MV-4-11 (cell line): ENCODE measurements at places on chromosomes 2 and 18.

DNA sequence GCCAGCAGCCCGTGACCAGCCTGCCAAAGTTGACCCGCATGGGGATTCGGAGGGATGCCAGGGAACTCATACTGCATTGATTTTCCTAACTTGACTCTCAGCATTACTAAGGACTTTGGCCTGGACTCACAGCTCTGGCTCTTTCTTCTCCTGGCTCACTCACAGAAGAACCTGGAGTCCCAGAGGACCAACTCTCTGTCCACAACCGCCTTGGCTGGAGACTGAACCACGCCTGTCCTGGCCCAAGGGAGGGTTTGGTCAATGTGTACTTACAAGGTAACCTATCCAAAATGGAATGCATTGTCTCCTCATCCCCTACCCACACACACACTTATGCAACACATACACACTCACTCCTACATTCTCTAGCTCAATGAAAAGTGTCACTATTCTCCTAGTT, 135.6 kb upstream of the KLHL29 start:
- DNase-seq = no peak

DNA sequence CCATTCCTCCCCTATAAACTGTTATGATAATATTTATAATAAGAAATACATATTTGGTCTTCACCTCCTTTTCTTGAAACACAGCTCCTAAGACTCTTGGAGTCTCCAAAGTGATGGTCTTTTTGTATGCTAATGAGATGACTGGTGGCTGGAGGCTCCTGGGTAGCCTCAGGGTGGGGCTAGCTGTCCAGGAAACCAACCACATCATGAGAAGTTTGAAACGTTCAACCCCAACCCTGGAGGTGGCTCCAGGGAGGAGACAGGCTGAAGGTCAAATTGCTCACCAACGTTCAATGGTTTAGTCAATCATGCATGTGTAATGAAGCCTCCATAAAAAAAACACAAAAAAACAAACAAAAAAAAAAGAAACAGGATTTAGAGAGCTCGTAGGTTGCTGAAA, 298.7 kb upstream of the MGAT5 start:
- DNase-seq = peak; percentile 7

GRCh38 chr2:236627193-236627592, 57.6 kb downstream of the ACKR3 start:
- no peak for DNase-seq

GRCh38 chr2:108407864-108408729, 30.3 kb downstream of the SULT1C4 start:
- no peak for DNase-seq

GRCh38 chr18:54948350-54948837, 10.9 kb downstream of the CCDC68 start:
- no peak for DNase-seq

DNA sequence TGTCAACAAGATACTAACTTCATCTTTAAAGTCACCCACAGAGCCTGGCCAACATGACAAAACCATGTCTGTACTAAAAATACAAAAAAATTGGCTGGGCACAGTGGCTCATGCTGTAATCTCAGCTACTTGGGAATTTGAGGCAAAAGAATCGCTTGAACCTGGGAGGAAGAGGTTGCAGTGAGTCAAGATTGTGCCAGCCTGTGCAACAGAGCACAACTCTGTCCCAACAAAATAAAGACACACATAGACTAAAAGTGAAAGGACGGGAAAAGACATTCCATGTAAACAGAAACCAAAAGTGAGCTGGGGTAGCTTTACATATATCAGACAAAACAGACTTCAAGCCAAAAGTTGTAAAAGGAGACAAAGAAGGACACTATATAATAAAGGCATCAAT, 34.8 kb downstream of the USP34 start:
- DNase-seq = peak; percentile 9

DNA sequence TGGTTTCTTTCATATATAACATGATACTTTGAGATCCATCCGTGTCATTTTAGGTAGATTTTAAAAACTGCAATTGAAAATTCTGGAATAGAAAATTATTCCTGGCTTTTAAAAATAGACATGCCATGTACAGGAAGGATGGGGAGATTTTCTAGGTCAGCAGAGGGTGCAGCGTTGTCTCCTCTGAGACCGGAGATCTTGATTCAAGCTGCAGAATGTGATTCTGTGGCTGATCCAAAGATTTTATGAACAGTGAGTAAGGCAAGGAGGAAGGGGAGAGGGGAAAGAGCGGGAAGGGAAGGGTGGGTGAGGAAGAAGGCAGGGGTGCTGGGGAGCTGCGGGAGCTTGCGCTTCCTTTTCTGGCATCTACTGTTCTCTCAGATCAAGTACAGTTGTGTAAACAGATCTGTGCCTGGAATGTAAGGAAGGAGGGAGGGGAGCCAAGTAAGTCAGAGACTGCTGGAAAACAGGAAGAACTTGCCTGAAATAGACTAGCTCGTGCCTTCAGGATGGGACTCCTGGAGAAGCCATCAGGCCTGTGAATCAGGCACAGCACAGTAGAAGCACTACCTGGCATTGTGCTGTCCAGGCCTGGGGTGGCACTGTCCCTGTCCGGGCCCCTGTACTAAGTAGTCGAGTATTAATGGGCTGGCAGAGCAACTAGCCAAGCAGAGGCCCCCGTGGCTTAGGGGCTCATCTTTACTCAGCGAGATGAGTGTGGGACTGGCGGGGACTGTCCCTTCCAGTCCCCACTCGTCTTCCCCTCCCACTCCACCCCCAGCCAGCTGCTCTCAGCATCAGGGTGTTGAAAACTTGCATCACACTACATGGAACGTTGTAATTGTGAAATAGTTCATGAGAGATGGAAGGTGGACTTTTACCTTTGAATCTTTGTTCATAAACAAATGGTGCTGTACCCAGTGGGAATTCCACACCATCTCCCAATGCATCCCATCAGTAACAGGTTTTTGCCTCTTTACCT, 163.5 kb downstream of the UXS1 start:
- no peak for DNase-seq

- no peak for DNase-seq
These were observed 204.2 kb downstream of the BABAM2 start for GRCh38 chr2:28094739-28095138.

DNA sequence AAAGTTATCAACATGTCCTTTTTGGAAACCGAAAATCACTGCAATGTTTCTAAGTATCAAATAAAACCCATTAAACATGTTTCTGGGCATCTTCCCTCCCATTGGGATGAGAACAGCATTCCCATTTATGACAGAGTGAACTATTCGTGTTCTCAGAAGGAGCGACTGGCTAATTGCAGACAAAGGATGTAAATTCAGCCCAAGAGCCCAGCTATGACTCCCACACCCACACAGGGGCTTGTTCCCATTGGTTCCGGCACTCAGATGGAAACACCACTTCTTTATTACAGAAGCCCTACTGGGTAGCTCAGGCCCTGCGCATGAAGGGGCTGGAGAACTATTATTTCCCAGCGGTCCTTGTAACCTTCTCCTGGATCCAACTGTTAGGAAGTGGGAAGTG, 16.6 kb upstream of the NPAS2 start:
- DNase-seq = no peak

- DNase-seq = no peak
These were observed 101.7 kb downstream of the ANKRD44 start for GRCh38 chr2:197208841-197209240.

GRCh38 chr18:79575891-79576685, 103.5 kb upstream of the CTDP1 start:
- DNase-seq = no peak

DNA sequence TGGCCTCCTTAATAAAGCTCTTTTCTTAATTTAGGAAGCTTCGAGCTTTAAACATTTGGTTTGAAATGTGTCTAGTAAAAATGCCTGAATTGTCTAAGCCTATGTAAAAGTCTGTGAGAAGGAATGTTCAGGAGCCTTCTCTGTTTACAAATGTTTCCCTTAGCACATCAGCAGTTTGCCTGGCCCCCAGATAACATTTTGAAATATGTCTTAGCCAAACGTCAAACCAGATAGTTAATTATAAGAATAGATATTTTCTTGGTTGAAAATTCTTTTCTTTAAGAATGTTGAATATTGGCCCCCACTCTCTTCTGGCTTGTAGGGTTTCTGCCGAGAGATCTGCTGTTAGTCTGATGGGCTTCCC, 498.6 kb downstream of the CCDC85A start:
- no peak for DNase-seq

GRCh38 chr2:135490376-135490775, 40.6 kb downstream of the ZRANB3 start:
- no peak for DNase-seq

GRCh38 chr2:136328207-136328795, 210.4 kb upstream of the CXCR4 start:
- DNase-seq = no peak

GRCh38 chr2:152062125-152063091, 36.4 kb downstream of the CACNB4 start:
- no peak for DNase-seq

- DNase-seq = peak; percentile 100
These were observed 1375.4 kb upstream of the CELF4 start for GRCh38 chr18:38940863-38941531.

- DNase-seq = no peak
These were observed 22.7 kb upstream of the ACTG2 start for GRCh38 chr2:73870084-73870483.

GRCh38 chr2:134737671-134738070, 18.9 kb upstream of the TMEM163 start:
- no peak for DNase-seq

DNA sequence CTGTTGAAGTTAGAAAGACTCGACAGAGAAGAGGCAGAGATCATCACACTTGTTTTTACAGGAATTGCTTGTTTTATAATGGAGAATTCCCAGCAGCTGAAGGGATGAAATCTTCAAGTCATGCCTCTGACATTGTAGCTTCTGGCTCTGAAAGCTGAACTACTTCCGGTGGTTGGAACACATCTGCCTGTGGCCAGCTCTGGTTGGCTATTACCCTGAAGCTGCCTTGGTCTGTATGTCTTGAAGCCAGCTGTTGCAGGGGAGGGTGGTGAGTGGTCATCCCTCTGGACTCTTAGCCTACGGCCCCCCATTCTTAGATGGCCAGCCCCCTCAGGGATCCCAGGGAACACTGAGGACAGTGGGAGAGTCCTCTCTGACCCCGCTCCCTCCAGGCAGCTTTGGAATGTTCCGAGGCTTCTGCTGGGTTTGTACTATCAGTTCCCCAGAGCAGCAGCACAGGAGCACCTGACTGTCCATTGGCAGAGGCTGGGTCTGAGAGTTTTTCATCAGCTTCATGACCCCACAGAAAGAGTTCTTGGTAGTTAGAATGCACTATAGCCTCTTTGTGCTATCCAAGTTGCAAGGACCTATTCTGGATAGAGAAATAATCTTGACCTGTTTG, 87.4 kb upstream of the CAPN13 start:
- no peak for DNase-seq

- DNase-seq = no peak
These were observed 254.1 kb downstream of the HDAC4 start for GRCh38 chr2:239146741-239147181.

DNA sequence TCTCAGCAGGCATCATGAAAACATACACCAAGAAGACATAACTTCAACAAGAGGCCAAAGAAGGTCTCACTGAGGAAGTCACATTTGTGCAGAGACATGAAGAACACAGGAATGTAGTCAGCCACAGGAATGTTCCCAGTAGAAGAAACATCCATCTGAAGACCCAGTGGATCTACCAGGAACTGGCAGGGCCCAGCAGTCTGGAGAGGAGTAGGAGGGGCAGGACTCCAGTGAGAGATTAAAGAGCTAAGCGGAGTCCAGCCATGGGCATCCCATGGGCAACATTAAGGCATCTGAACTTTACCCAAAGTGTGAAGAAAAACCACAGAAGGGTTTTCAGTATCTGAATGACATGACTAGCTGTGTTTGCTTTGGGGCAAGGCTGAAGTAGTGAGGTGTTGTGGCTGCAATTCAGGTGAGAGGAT, 103.1 kb downstream of the UPP2 start:
- no peak for DNase-seq

DNA sequence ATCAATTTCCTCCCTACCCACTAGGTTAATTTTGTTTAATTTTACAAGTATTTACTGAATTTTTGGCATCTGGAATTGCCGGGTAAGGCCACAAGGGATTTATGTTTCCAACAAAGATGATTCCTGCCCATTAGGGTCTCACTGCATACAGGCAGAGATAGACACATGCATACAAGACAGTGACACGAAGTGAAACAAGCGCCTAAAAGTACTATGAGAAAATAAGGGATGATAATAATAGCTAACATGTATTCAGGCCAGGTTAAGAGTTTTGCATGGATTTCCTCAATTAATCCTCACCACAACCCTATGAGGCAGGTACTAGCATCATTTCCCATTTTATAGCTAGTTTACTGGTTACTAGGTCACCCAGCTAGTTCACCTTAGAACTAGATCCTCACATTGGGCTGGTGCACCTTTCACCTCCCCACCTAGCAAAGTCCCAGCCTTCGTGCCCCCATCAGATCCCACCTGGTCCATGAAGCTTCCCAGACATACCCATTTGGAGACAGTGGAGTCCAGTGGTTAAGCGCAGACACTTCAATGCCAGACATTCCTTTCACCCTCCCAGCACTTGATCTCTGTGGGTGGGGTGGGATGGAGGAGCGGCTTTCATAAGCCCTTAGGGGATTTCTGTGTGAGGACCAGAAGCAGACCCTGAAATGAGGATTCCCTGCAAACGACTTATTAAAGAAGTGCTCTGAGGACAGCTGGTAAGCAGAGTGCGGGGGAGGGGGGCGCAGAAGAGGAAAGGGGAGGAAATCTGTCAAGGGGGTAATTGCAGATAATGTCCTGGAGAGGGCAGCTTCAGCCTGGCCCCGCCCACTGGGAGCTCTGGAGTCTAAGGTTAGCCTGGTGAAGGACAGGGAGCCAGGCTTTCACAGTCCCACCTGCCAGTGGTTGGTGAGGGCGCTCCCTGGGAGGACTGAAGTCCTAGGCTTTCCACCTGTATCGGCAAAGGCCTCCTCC, 5.8 kb upstream of the DGUOK start:
- DNase-seq = peak; percentile 23

DNA sequence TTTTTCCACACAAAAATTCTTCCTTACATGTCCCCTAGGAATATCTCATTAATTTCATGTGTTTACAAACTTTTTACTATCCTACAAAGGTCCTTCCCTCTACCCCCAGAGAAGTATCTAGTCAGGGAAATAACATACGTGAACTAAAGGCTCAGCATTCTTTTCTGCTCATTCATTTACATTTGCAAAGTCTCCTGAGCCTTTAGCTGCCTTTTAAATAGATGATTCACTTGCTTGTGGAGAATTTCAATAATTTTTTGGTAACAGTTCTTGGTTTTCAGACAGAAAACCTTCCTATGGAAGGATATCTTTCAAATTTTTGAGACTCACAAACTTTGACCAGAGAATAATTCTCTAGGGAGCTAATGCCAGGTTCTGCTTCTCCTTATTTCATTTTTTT, 81.5 kb upstream of the RMDN2 start:
- no peak for DNase-seq

DNA sequence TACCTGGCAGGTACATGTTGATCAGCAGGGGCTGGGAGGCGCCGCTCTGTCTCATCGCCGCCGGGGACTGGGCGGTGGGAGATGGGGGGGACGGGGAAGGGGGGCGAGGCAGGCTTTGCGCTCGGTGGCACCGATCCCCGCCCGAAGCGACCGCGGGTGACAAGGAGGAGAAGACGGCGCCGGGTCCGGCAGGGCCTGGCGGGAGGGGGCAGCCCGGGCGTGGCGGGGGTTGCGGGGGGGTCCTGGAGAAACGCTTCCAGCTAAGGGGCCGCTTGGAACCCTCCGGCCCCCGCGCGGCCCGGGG, at the start of gene FEV:
FEV (minus strand) TSS at position 164 of the 304 bp plus-strand sequence; CDS start at position 55, 109 bp downstream.
- DNase-seq = no peak

GRCh38 chr2:240458900-240459391, 23.5 kb downstream of the GPC1 start:
- DNase-seq = no peak

- peak; percentile 63 for DNase-seq
These were observed 232.3 kb downstream of the HAUS1 start for GRCh38 chr18:46336278-46337111.
